ENCODE measurements at places on chromosomes 1 and 21.

DNA sequence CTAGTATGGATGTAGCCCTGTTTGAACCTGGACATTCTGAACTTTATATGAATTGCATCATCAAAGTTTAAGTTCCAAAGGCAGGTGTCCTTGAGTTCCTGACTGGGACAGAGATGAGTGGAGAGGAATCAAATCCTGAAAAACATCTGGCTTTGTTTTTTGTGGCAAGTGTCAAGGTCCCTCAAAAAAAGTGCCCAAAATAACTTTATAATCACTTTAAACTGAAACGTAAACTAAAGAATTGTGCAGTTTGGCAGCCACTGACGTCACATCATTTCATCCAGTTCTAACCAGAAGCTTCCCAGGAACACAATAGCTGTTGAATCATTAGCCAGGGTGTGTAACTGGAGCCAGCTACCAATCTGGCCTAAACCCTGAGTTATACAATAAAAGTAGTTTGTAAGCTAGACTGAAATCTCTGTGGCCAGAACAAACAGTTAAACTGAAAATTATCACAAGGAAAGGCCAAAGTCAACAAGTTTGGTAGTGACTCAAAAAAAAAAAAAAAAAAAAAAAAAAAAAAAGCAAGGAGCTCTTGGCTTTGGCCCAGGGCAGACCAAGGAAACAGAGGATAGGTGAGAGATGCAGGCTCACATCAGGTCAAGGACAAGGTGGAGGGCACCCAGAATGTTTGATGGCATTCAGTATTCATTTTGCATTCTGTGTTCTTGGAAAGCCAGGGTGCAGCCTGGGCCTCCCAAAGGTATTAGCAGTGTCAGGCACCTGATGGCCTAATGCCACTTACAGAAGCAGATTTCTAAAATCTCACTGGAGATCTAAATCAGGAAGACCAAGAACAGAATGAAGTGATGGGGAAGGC lies 74.3 kb downstream of the TNFSF18 start:
- DNase-seq, result no peak

- DNase-seq, result no peak
Observed at GRCh38 chr1:221734187-221734586, 7.7 kb downstream of the DUSP10 start.

- no peak for DNase-seq
Observed at GRCh38 chr1:94949681-94950661, 23.1 kb upstream of the CNN3 start.

DNA sequence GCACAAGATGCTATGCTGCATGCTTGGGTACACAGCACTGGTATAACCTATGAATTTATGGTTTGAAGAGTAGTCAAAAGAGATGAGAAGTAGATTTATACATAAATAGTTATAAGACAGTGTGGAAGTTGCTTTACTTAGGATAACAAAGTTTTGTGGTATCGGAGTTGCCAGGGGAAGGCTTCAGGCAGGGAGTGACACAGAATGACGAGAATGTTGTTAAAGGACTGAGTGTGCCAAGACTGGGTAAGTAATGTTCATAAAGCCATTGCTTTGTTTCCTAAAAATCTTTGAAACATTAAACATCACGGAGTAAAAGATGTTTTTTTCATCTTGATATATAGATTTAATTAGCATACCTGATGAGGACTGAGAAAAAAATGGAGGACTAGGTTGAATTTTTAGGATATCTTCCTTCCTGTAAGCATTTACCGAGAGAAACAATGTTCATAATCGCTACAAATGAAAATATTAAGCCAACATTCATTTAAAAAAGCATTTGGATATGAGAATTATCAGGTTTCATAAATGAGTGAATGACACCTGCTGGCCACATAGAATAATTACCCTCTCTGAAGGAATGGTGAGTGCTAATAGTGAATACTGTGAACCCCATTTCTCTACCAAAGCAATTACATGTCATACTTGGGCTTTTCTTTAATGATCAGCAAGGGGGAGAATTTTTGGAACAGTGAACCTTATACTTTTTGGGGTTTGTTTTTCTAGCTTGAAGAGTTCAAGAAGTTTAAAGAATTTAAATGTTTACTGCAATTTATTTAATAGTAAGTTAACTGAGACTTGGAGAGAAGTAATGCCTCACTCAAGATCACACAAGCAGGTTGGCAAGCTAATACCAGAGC lies 28.4 kb downstream of the EXTL2 start:
- DNase-seq, result peak; percentile 35

DNA sequence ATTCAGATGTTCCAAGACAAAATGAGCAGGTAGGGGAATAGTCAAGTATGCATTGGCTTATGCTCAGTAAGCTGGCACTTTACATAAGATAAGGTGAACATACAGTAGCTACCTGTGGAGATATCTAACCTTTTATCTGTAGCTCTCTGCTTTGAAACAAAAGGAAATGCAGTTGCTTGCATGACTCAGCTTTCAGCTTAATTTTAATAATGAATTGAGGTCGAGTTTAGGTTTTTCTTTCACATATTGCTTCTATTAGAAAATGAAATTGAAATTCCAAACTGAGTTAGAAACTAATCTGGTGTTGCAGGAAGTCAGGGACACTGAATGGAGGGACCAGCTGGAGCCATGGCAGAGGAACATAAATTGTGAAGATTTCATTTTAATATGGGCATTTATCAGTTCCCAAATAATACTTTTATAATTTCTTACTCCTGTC lies 8.3 kb downstream of the FRRS1 start:
- peak; percentile 4 for DNase-seq

DNA sequence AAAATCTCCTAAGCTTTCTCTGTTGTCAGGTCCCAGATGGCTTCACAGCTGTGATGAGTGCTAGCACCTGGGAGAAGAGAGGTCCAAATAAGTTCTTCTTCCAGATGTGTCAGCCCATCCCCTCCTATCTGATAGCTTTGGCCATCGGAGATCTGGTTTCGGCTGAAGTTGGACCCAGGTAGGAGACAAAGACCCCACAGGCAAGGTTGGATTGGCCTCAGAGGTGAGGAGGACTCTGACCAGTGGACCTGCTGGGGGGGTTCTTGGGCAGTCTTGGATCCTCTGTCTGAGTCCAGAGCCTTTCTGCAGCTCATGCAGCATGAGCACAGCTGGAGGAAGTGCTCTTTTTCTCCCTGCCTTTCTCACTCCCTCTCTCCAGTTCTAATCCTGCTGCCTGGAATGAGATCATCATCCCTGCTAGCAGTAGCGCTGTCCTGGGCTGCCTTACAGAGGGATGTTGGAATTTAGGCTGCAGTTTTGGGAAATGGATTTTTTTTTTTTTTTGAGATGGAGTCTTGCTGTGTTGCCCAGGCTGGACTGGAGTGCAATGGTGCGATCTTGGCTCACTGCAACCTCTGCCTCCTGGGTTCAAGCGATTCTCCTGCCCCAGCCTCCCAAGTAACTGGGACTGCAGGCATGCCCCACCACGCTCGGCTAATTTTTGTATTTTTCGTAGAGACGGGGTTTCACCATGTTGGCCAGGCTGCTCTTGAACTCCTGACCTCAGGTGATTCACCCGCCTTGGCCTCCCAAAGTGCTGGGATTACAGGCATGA lies 7.1 kb downstream of the RNPEP start:
- no peak for DNase-seq

- DNase-seq, result peak; percentile 32
Observed at GRCh38 chr21:46325073-46325912, 1.3 kb downstream of the PCNT start.

DNA sequence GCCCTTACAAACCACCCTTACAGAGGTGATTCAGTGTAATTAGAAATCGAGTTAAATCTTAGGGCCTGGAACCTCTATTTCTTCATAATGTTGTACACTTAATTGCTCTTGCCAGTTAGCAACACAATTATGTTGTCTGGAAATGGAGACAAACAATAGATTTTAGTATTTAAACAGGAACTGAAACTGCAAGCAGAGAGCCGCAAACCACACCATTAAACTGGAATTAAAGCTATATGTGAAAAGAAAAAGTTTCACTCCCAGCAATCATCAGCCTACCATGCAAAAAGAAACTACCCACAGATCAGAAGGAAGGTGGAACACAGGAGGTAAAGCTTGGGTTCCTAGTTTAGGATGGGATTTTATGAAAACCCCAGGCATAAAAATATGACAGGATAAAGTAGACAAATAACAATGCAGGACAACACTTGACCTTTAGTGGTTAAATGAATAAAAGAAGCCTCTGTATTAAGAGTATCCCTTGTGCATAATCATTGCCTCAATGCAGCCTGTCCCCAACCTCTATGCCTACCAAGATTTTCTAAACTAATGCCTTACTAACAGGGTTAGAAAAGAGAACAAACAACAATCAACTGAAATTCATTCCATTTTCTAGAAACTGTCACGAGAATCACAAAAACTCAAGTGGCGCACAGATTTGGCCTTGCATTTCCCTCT lies 304.3 kb upstream of the ESRRG start:
- no peak for DNase-seq

DNA sequence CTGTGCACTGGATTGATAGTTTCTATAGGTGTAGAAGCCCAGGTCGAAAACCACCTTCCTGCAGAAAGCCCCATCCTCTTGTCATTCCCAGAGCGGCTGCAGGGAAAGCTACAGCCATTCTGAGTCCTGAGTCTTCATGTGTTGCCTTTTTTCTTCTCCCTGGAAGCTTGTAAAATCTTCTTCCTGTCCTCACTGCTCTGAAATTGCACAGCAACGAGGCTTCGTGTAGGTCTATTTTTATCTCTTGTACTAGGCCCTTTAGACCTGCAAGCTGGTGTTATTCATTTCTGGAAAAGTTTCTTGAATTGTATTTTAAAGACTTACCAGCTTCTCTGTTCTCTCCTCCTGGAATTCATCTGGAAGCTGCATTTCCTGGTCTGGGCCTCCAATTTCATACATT lies 44.2 kb upstream of the ETS2 start:
- no peak for DNase-seq

GRCh38 chr1:7785108-7785507 lies 1.0 kb downstream of the PER3 start:
- no peak for DNase-seq

- peak; percentile 42 for DNase-seq
Observed at GRCh38 chr1:32400876-32401631, 6.8 kb upstream of the BSDC1 start.

DNA sequence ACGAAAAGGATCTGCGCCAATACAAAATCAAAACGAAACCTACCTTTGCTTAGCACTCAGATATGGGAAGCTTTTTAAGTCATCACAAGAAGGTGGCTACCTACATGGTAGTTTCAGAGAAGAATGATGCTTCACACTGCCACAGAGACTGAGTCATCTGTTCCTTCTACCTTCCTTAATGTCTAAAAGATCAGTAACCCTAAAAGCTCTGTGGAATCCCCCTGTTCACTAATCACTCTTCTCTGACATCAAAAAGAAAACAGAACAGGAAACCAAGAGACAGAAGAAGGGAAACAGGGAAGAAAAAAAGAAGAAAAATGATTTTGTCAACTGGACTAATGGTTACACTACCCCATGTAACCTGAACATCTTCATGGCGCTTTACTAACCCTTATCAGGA lies 177.2 kb downstream of the SMYD3 start:
- no peak for DNase-seq

DNA sequence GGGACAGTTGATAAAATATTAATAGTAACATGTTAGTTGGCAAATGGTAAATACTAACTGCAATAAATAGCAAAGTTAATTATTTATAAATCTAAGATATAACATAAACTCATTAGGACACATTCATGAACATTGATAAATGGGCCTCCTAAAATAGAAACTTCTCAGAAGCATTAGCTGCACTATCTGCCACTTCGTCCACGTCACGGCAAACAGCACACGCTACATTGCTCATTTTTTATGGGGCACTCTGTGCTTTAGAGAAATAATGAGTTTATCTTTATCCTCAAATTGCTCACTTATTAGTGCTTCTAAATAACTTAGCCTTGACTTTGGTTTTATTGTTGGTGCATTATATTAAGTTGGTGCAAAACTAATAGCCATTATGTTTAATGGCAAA lies 16.3 kb upstream of the HPCAL4 start:
- no peak for DNase-seq

DNA sequence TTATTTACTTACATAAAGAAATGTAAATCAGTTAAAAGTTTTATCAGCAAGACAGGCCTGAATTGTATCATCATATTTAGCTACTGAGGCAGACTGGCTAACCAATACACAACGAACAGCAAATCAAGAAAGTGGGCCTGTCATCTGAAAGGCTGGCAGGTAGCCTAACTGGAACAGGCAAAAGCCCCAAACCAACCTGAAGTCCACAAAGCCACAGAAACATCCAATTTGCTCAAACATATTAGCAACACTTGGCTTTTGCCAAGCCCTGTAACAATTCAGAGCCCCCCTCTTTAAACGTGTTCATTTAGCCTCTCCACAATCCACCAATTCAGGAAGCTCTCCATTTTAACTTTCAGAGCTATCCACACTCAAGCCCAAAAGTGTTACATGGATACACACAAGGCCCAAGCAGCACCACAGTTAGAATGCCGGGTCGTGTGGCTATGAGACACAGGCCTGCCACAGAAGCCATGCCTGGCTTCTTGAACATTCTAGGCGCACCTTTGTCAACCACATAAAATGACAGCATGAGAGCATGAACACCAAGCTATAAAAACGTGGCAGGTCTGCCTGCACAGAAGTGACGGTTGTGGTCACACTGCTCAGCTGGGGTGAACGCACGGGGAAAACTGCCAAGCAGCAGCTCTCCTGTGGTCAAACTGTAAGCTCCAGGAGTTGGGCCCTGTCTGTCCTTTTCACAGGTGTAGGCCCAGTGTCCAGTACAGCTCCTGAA lies 49.3 kb downstream of the CD34 start:
- no peak for DNase-seq

DNA sequence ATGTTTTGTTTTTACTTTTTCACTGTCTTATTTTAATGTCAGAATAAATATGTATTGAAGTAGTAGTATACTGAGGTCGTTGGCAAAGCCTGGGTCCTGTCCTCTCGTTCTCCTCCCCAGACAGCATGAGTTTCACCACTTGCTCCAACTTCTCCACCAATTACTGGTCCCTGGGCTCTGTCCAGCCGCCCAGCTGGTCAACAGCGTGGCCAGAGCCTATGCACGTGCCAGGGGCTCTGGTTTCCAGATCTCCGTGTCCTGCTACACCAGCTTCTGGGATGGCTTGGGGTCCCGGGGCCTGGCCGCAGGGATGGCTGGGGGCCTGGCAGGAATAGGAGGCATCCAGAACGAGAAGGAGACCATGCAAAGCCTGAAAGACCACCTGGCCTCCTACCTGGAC lies 19.3 kb downstream of the PTPN14 start:
- DNase-seq, result no peak

- no peak for DNase-seq
Observed at GRCh38 chr1:45721207-45721606, 29.2 kb downstream of the IPP start.

GRCh38 chr21:36959020-36959835 lies 7.2 kb downstream of the HLCS start:
- DNase-seq, result no peak

DNA sequence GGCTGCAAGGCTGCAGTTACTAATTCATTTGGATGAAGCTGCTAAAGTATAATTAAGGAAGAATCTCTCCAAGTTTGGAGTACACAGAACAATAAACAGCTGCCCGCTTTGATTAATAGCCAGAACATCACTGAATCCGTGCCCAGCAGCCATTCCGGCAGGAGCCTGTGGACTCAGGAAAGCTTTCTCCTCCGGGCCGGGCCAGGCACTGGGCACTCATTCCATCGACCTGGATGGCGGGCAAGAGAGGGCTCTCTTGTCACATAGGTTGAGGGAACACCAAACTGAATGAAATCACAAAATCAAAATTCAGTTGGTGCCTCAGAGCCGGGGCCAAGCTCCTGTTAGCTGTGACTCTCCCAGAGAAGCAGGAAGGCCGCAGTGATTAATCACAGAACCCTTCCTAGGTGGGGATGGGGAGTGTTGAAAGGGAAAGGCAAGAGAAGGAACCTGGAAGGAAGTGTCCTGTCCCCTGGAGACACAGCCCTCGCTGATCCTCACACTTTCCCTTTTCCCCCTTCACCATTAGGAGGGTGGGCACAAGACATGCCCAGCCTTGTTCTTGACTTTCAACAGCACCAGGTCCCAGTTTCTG lies 306.7 kb downstream of the NPHP4 start:
- DNase-seq, result no peak

Measured in CD4-positive, CD25-positive, alpha-beta regulatory T cell (primary cell).